ENCODE measurements at places on chromosomes 2 and 18.

GRCh38 chr2:212361174-212361756 lies 177.3 kb downstream of the ERBB4 start:
- no peak for DNase-seq

GRCh38 chr2:235492850-235493344 lies 946 bp upstream of the AGAP1 start:
- no peak for DNase-seq

- DNase-seq = no peak
Observed at GRCh38 chr2:167181134-167181533, 292.9 kb downstream of the XIRP2 start.

DNA sequence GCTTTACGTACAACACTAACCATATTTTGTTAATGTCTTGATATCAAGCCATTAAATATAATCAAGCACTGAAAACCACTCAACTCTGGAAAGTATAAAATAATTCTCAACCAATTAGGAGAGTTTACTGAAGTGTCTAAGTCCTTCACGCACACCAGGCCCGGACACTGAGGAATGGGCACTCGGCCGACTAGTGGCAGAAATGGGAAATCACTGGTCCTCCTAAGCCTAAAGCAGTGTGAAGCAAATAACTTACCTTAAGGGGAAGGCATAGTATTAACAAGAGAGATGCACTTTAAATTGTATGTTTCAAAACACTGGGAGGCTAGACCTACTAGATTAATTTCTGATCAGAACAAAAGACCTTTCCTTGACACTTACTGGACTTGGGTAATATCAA lies 45.7 kb downstream of the FAM210A start:
- no peak for DNase-seq

DNA sequence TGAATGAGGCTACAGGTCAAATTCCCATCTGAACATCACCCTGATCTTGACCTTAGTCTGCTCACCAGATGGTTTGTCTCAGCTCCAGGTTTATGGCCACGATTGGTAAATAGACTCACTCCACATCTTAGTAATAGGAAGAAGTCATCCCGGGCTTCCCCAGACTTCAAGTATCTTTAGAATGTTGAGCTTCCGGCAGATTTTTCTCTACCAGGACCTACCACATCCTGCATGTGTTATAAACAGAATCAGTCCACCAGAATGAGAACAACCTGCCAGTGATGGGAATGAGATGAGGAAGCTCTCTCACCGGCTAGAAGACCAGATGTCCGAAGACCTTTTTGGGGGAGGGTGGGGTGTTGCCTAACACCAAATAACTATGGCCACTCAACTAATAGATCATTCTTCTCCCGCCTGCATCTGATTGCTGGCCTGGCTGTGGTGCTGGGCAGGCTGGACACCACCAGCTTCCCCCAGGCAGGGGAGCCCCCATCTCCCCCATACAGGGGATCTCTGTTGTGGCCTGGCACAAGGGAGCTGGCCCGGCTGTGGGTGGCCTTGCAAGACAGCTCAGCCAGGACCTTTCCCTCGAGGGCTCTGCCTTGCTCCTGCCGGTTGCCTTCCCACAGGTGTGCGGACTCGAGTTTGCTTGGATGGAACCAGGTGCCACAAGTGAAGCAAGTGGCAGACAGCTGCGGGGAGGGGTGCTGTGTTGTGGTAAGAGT lies 88.5 kb downstream of the SH3RF3 start:
- no peak for DNase-seq

GRCh38 chr2:96205888-96206287 lies 2.7 kb downstream of the STARD7 start:
- DNase-seq = no peak

GRCh38 chr2:41955316-41956043 lies 92.3 kb upstream of the PKDCC start:
- DNase-seq = no peak

DNA sequence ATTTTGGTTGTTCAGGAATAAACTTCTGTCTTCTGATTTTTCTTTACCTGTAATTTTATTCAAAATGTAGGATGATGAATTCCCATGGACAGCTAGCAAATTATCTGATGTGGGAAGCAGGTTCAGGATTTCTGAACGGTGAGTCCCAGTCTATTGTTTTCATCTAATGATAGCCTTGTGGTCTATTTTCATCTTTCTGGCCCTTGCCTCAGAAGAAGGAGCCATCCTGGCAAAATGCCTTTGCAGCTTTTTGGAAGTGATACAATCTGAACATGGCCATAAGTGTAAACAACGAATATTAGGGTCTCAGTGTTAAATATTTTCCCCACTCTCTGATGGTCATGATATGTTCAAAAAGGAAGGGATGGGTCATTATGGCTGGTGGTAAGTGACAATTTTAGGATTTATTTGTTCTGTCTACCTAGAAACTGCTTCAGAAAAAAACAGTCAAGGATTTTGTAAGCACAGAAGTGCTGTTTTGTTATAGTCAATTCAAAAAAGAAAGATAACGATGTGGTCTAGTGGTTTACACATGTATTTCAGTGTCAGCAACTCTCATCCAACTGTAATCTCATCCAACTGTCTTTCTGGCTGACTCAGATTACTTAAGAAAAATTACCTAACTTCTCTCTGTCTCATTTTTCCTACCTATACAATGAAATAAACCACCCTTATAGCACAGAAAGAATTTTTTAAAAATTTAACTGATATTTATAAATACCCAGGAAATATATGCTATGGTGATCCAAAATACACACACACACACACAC lies 272.6 kb upstream of the ERBB4 start:
- no peak for DNase-seq

DNA sequence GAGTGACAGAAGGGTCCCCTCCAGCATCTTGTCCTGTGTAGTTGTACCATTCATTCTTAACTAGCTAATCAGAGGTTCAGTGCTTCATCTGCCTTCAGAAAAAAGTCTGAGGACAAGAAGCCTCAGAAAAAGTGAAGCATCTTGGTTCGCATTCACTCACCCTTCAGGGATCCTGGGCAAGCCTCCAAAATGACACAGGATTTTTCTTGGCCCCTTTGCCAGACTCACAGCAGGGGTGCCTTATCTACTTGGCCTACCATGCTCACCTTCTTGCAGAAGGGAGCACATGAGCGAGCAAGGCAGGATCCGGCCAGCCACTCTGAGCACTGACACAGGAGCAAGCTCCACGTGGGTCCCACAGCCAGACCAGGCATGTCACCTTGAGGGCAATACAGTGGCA lies 43.1 kb upstream of the XDH start:
- DNase-seq = no peak

DNA sequence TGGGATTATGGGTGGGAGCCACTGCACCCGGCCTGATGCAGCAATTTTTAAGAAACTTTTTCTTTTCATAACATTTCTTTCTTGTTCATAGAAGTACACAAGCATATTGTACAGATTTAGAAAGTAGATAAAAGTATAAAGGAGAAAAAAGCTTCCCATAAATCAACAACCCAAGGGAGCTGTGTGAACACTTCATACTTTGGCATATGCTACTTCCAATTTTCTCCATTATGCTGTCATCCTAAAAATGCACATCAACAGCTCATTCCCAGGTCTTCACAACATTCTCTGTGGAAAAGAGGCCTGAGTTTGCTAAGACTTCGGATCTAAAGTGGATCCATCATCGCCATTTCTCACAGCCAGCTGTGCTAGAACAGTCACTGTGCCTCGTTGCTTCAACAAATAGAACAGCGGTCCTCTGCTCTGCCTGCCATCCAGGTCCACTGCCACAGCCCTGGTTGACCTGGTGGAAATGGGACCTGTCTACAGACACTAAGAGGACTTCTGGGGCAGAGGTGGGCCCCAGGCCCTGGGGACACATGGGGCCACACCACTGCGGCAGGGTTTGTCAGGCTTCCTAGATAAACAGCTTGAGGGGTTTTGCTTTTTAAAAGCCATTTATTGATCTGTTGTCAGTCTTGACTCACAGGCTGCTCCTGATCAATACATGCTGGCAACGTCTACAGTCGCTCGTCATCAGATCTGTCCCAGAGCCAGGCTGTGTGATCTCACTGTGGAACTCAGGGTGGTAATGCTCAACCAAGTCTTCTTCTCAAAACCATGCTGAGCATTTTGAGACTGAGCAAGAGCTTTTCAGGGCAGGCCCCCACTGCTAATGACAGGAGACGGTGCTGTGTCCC lies 72.7 kb upstream of the MGAT4A start:
- DNase-seq = no peak

DNA sequence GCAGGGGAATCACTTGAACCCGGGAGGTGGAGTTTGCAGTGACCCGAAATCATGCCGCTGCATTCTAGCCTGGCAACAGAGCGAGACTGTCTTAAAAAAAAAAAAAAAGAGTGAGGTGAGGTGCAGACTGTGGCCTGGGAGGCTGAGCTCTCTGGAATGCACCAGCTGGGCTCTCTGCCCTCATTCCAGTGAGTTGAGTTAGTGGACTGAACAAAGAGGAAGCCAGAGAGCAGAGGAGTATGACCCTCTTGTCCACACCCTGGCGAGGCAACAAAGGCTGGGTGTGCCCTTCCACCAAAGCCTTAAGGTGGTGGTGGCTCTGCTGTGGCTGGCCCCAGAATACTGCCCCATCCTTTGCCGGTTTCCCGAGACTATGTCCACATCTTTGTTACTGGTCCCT lies 71.3 kb upstream of the ACKR3 start:
- DNase-seq = no peak

- DNase-seq = no peak
Observed at GRCh38 chr18:28115149-28115550, 61.8 kb downstream of the CDH2 start.

- no peak for DNase-seq
Observed at GRCh38 chr2:133849341-133849740, 281.1 kb upstream of the NCKAP5 start.

- no peak for DNase-seq
Observed at GRCh38 chr2:37489536-37489935, 145.1 kb downstream of the QPCT start.

DNA sequence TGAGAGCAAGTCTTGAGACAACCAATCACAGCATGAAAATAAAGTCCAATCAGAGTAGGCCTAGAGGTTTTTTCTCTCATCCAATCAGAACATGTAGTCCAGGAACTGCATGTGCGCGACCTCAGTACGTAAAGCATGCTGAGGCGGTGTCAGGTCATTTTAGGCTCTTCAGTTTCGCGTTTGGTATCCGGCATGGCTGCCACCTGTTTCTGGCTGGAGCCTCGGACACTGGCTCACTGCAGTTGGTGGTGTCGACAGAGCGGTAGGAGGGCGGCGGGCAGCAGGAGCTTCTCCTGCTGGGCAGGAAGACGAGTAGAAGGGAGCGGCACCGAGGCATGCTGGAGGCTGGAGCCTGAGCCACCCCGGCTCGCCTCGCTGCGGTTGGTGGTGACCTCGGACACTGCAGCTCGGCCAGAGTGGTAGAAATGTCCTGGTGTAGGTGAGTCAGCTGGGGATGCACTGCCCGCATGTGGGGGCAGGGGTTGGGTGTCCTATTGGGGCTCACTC lies 15.8 kb downstream of the CCDC74A start:
- DNase-seq = no peak

DNA sequence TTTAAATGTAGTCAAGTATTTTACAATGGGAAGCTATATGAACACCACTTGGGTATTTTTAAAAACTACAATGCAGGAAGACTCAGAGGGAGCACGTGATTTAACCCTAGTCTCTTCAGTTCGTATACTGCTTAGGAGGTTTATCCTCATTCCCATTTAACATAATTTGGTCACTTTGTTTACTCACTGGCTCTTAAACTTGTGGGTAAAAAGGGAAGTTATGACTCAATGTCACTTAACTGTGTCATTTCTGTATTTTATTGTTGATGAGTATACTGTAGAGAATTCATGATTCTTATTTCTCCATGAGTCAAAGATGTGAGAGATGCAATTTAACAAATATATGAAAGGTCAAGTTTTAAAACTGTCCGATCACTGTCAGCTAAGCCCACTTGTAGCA lies 48.2 kb downstream of the SLC66A3 start:
- no peak for DNase-seq

DNA sequence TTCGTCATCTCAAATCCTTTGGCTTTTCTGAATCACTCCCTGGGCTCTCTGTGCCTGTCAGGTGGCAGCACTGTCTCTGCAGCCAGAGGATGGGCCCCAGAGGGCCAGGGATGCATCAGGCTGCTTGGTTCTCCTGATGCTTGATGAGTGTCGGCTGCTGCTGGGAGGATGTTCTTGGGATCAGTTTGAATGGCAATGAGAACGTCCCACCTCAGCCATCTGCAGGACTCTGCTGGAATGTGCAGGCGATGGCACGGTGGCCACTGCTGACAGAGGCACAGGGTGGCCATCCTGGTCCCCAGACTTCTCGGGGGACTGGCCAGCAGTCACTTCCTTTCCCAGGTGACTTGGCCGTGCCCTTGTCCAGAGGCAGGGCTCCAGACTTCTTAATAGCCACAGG lies 146.0 kb downstream of the FAM210A start:
- no peak for DNase-seq

- no peak for DNase-seq
Observed at GRCh38 chr18:6397931-6398566, 16.7 kb downstream of the L3MBTL4 start.

GRCh38 chr2:6683516-6683915 lies 182.2 kb downstream of the CMPK2 start:
- no peak for DNase-seq

DNA sequence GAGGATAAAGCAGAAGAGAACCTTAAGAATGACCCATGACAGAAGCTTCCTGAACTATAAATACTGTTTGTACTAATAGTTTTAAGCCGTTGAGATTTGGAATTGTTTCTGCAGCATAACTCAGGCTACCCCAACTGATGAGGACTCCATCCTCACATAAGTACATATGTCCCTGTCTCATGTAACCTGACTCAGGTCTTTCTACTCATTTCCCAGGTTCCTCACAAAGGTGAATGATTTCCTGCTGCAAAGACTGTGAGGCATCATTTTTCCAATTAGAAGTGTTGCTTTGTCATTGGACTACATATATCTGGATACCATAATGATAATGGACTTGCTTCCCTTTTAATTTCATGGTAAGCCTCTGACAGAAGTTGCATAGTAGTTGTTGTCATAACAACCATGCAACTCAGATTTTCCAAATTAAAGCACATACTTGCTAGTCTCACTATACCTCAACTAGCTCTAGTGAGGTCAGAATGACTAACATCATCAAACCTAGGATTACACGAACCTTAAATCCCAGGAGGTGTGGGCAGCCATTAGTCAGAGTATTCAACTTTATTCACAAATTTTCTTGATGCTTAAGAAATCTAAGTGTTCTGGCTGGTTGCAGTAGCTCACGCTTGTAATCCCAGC lies 38.0 kb upstream of the NEDD4L start:
- DNase-seq = no peak

DNA sequence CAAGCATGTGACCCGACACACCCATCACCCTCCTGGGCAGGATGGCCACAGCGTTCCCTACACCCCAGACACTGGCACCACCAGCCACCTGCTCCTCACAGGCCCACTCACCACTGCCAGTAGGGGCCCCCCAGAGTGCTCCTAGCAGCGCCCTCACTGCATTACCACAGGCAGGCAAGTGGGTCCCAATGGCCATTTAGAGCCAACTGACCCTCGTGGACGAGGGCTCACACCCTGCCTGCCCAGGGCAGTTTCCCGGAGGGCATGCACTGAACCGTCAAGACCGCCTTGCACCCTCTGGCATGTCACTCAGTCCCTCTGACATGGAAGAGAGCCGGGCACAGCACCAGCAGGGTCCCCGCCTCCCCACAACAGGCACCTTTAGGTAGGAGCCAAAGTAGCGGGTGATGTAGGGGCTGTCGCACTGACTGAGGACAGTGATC lies 7.3 kb downstream of the STK25 start:
- no peak for DNase-seq

GRCh38 chr2:11598228-11598731 lies 64.4 kb downstream of the GREB1 start:
- DNase-seq = no peak
